GM19239 (cell line): ENCODE measurements at places on chromosomes 5 and 9.

GRCh38 chr9:124218987-124219461 is 38.7 kb upstream of the NEK6 start:
- DNase-seq = no peak

DNA sequence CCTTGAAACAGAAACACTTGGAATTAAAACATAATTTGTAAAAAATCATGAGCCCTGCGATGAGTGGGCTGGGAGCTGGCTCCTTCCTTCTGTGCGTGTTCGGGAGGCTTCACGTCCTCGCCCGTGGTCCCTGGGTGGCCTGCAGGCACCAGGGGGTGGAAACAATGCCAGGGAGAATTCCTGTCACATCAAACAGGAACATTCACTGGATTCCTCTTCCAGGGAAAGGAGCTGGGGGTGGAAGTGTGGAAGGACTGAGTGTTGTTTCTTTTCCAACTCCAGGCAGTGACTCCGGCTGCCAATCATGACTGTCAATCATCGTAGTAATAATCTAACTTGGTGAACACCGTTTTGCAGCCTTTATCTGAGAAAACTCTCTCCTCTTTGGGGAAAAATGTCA is 10.3 kb downstream of the TOR1A start:
- DNase-seq = no peak

- DNase-seq = no peak
Observed at GRCh38 chr9:91534374-91534773, 110.7 kb upstream of the NFIL3 start.

DNA sequence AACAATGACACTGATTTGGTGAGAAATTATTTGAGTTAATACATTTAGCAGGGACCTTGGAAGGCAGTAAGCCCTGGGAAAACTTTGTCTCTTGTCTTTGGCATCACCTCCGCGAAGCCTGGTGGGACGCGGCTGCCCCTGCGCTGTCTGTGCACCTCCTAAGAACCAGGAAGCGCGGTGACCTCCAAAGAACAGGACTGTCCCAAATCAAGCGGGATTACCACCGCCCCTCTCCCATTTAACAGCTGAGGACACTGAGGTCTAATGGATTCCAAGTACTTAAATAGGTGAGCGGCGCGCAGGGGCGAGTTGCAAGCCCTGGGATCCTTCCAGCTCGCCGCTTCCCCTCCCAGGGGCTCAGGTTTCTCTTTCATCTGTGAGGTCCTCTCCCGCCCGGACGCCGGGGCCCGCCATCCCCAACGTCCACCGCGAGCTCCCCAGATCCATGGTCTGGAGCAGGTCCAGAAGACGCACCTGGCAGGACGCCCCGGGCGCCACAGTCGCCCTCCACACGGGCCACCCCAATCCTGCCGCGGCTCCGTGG is 432 bp downstream of the STARD4 start:
- no peak for DNase-seq

DNA sequence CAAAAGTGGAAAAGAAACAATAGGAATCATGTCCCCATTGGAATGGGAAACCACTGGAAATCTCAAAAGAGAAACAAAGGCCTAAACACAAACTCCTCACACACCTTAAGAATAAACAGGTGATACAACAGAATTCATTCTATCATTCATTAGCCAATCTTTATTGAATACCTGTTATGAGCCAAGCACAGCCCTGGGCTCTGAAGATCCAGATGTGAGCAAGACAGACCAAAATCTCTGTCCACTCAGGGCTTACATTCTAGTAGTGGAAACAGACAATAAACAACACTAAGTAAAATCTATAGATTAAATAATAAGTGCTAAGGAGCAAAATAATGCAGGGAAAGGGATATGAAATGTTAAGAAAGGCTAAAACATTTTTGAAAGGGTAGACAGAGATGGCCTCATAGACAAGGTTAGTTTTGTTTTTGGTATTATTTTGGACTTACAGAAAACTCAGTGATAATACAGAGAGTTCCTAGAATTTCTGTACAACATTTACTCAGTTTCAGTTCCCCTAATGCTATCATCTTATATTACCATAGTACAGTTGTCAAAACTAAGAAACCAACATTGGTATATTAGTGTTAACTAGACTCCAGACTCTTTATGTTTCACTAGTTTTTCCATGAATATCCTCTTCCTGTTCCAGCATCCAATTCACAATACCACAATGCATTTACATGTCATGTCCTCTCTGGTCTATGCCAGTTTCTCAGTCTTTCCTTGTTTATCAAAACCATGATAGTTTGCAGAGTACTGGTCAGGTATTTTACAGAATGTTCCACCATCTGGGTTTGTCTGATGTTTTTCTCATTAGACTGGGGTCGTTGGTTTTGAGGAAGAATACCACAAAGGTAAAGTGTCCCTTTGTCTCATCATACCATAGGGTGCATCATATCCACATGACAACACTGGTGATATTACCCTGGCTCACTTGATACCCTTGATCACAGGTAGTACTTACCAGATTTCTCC is 103.7 kb downstream of the SIL1 start:
- DNase-seq = no peak

DNA sequence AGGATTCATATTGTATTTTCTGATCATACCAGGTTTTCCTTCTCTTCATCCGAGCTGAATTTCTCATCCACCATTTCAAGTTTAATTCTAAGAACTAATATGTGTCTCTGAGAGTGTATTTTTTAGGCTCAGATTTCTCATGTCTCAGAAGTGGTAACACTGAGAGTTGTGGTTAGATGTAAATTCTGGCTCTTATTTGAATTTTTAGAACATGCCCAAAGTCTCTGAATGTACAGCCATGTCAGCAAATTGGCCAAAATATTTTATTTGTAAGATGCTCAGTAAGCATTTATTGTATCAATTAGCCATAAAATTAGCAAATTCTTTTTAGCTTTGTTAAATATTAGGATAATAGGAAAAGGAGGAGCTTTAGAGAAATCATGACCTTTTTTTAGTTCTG is 16.6 kb downstream of the SV2C start:
- no peak for DNase-seq

DNA sequence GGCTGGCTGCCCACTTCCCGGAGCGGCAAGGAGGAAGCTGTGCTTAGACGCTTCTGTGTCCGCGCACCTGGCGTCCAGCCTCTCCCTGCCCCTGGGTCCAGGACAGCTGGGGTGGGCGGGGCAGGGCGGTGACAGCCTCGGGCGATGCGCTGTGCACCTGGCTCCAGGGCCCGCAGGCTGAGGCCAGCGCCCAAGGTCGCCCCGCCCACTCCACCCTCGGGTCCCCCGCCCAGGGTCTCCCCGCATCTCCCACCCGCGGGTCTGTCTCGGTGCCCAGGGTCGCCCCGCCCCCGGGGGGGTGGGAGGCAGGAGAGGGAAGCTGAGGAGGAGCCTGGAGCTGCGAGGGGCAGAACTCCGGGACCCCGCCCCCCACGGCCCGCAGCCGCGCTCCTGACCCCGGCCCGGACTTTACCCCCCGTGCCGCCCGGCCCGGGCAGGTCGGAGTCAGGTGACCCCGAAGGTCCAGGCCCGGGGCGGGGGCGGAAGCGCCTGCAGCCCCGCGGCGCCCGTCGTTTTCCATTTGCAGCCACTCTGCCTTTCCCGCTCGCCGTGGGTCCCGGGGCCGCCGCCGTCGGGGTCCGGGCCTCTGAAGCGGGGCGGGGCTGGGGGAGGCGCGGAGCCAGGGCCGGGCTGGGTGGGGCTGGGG is at the start of gene ENTPD8:
Gene ENTPD8, minus strand, starts transcription at position 69 of the 646 bp plus-strand sequence. CDS start 3,072 bp downstream, outside the sequence.
- DNase-seq = no peak

DNA sequence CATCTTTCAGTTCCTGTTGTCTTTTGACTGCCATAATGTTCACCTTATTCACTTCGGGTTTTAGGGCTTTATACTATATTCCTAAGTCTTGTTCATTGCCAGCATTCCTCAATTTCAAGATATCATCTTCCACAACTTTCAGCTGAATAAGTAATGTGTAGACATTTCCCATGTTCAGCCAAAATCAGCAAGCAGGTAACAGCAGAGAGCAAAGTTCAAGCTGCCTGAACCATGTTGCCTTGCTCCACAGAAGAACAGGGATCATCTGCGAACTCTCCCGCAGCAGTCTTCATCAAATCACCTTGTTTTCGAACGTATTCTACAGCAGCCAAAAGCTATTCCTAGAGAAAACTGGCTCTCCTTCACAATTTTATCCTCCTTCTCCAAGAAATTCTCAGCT is 95.3 kb upstream of the CCDC112 start:
- no peak for DNase-seq

- no peak for DNase-seq
Observed at GRCh38 chr5:163475411-163475810, 15.0 kb downstream of the HMMR start.

- no peak for DNase-seq
Observed at GRCh38 chr5:76199336-76200318, 116.4 kb downstream of the SV2C start.

DNA sequence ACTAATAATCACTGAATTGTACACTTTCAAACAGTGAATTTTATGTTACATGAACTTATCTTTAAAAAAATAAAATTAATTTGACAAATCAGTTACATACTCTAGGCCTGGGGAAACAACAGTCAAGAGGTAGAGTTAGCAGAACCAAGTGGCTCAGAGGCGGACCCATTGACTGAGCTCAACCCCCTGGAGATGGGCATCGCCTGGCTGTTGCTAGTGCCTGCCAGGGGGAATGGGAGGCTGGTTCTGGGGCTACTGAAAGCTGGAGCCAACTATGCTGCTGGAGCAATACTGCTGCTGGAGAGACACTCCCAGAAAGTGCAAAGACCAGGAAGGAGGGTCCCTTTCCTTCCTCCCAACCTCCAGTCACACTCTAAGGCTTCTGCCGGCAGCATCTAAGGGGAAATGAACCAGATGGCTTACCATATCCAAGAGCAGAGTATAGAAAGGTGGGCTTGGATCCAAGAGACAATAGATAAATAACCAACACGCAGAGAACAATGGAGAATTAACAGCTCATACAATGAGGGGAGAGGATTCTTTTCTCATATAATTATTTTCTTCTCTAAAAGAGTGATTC is 40.3 kb upstream of the ANKRD55 start:
- DNase-seq = no peak

- DNase-seq = no peak
Observed at GRCh38 chr5:112735702-112736101, 2.0 kb upstream of the APC start.

GRCh38 chr9:133286523-133286922 is 11.5 kb upstream of the ABO start:
- DNase-seq = no peak

DNA sequence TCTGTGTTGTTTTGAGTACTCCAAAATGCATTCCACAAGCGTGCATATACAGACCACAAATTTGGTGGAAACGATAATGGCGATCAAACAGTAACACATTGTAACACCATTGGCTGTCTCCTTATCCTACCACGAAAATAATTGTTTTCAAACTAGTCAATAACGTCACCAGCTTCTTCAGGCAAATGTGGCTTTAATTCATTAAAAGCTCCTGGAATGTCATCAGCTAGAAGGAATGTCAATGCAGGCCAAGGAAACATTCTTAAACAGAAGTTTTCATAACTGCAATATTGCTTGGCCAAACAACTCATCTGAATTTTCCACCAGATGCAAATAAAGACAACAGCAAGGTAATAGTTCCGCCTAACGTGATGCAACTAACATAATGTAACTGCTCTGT is 71.6 kb upstream of the XPA start:
- DNase-seq = no peak

- DNase-seq = no peak
Observed at GRCh38 chr5:59685793-59686192, 207.7 kb downstream of the PDE4D start.

DNA sequence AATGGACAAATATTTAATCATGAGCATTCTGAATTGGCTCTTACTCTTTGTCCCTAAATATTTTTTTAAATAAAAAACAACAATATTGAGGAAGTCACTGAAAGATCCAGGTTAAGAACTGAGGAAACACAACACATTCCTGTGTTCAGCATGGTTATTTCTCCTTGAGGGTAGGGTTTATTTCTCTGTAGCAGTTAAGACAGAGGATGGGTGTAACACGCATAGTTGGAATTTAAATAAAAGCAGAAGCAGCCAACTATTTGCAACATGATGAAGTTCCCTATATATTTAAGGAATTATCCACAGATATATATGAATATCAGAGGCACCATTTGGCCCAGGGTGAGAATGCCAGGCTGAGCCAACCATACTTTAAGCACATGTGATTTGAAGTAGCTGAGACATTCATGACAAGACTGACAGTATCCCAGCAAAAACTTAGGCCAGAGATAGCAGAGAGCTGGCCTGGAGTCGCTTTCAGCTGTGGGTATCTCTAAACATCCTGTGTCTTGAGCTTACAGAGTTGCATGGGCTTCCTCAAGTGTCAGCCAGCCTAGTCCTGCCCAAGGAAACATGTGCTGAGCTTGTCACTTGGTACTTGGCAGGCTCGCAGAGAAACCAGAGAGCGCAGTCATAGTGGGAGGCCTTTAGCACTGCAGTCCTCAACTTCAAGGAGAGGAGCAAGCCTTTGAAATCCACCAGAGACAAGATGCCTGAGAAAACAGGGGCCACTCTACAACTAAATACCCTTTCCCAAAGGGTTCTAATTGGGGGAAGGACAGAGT is 43.6 kb downstream of the SEMA5A start:
- no peak for DNase-seq

- DNase-seq = no peak
Observed at GRCh38 chr5:135480511-135480910, 28.4 kb upstream of the TIFAB start.

GRCh38 chr9:130785940-130786508 is 49.0 kb upstream of the ABL1 start:
- no peak for DNase-seq

- peak; percentile 18 for DNase-seq
Observed at GRCh38 chr5:153896701-153897100, 142.0 kb downstream of the FAM114A2 start.

DNA sequence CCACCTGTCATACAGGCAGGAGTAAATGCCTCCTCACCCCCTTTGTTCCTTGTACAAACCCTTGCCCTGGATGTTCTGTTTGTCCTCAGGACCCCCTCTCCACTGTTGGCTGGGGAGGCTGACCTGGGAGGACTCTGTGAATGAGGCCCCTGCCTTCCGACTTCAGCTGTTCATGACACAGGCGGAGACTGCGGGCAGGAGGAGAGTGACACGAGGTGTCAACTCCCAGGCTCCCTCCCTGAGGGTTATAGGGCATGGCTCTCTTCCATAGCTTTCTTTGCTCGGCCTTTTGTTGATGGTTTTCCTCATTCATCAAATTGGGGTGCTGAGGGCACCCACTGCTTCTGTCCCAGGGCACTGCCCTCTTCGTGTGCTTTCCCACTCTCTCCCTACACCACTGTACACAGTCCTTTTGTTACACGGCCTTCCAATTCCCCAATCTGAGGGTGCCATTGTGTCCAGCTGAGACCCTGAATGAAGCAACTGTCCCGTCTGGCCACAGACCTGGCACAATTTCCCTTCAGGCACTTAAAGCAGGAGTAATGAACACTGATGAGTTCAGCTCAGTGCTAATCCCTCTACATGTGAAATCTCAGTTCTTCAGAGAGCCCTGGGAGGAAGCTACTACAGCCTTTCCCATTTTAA is 33.8 kb downstream of the KCNIP1 start:
- DNase-seq = no peak

GRCh38 chr5:157359356-157360055 is 93.6 kb downstream of the CYFIP2 start:
- no peak for DNase-seq

DNA sequence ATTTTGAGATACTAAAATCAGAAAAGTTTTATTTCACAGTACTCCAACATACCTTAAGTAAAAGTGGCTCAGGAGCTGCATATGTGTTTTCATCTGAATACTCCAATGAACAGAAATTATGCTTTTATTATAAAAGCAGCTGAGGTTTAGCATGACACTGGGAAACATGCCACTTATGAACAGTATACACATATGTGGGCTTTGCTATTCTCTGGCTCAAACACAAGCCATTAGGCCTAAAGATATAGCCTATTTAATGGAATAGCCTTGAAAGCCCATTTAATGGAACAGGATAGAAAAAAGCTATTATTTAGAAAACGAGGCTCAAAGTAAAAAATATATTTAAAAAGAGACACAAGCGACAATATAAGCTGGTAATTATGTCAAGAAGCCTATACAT is 74.1 kb downstream of the SLC38A9 start:
- no peak for DNase-seq
